Daoy (cell line): ENCODE measurements at places on chromosomes 1 and 21. TPM values are rescaled to one million over a fixed set of nuclear protein-coding genes. Genes with fewer than 3 reads are reported as not detected.

The ALDH4A1 gene
- total RNA-seq = 9.5 and 29.3 TPM in 2 replicates

The SPATA21 gene
- total RNA-seq = not detected in 2 replicates

The SGIP1 gene
- not detected in 2 replicates for total RNA-seq

The OMA1 gene
- 30.2 and 34.3 TPM in 2 replicates for total RNA-seq

- no peak for DNase-seq
Measured at GRCh38 chr21:45313015-45313414, 25.3 kb upstream of the POFUT2 start.

GRCh38 chr1:204841798-204842197, 28.9 kb upstream of the NFASC start:
- no peak for DNase-seq

DNA sequence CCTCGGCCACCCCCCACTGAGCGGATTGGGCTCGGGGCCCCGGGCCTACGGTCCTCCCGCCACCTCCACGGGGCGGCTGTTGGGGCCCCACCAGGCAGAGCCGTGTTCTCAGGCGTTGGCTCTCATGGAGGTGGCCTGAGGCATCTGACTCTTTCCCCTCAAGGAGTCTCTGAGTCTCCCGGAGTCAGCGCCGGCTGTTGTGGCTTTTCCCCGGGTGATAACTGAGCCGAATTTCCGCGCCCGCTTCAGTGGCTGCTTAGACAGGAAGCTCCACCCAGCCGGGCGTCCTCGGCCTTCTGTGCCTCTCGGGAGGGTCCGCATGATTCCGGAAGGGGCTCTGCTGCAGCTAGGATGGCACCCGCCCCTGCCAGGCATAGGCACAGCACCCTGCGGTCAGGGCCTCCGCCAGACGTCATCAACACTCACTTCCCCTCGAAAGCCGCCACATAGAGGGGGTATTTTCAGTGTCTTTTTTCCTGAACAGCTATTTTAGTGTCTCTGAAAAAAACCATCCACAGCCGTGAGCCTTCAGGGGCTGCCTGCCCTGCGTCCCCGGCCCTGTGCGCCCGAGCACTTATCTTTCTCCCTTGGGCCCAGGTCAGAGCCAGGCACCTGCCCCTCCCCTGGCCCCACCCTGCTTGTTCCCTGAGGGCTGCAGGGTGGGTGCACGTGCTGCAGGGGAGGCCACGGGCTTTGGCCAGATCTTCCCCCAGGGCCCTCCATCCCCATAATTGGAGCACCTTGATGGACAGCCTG, 72.9 kb downstream of the SKI start:
- no peak for DNase-seq

DNA sequence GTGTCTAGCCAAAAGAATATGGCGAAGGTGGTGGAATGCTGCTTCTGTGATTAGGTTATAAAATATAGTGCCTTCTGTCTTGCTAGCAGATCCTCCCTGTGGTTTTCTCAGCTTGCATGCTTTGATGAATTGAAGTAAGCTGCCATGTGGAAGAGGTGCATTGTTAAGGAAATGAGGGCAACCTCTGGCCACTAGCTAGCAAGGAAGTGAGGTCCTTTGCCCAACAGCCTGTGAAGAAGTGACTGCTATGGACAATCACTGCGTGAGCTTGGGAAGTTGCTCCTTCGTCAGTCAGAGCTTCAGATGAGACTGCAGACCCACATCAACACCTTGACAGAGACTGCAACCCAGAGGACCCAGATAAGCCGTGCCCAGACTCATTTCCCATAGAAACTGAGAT, 109.4 kb downstream of the GIPC2 start:
- no peak for DNase-seq

GRCh38 chr1:18899363-18900049, 2.8 kb downstream of the ALDH4A1 start:
- DNase-seq = no peak

DNA sequence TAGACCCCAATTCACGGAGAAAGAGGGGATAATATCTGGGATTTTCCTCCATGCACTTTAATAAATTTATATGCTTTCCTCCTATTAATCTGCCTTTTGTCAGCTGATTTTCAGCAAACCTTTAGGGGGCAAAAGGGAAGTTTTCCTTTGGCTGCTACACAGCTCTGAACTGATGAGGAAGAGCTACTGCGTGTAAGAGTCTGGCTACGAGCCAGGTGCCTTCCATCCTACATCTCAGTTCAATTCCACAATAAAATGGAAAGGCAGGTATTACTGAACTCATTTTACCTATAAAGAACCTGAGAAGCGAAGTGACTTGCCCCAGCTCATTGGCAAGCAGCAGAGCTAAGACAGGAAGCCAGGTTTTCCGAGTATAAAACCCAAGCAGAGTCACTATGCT, 28.3 kb upstream of the ZNF326 start:
- no peak for DNase-seq

DNA sequence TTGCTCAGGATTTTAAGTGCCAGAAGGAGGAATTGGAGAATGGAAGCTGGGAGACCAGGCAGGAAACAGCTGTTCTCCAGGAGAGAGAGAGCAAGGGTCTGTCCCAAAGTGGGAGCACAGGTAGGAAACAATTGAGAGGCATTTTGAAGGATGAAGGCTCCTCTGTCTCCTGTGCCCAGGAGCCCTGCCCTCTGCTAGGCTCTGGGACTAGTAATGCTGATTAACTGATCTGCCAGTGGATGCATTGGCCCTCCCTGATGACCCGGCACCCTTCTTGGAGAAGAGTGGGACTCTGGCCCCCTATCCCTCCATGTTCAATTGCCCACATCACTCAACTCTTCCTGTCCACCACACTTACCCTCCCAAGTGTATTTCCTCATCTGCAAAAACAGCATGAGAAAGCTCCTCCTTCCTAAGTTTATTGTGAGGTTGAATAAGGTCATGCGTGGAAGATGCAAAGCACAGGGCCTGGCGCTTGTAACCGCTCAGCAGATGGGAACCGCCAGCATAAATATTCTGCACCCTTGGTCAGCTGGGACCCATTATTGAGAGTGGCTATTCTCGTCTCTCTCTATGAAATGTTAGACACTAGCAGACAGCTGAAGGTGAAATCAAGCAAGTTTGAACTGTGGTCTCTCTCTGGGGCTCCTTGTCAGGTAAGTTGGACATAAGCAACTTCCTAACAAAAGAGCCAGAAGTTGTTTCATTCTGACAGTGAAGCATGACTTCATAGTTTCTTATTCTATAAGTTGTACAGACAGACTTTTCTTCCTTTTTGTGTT, 63.0 kb upstream of the ANGPTL1 start:
- DNase-seq = no peak

GRCh38 chr21:33659568-33659949, 17.3 kb downstream of the ITSN1 start:
- no peak for DNase-seq

DNA sequence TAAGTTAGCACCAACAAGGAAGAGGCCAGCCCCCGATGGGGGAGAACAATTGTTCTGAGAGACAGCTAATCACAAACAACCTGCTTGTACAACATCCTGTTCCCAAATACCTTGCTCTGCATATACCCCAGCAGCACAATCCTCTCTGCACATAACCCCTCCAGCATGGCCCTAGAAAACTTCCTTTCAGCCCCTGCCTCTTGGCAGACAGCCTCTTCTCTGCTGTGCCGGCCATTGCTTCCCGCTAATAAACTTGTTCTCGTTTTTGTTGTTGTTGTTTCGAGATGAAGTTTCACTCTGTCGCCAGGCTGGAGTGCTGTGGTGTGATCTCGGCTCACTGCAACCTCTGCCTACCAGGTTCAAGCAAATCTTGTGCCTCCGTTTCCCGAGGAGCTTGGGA, 392.7 kb downstream of the SMYD3 start:
- DNase-seq = no peak

- DNase-seq = peak; percentile 35
Measured at GRCh38 chr1:233518344-233518743, 95.6 kb upstream of the KCNK1 start.
